ENCODE measurements at places on chromosomes 3 and 15.

DNA sequence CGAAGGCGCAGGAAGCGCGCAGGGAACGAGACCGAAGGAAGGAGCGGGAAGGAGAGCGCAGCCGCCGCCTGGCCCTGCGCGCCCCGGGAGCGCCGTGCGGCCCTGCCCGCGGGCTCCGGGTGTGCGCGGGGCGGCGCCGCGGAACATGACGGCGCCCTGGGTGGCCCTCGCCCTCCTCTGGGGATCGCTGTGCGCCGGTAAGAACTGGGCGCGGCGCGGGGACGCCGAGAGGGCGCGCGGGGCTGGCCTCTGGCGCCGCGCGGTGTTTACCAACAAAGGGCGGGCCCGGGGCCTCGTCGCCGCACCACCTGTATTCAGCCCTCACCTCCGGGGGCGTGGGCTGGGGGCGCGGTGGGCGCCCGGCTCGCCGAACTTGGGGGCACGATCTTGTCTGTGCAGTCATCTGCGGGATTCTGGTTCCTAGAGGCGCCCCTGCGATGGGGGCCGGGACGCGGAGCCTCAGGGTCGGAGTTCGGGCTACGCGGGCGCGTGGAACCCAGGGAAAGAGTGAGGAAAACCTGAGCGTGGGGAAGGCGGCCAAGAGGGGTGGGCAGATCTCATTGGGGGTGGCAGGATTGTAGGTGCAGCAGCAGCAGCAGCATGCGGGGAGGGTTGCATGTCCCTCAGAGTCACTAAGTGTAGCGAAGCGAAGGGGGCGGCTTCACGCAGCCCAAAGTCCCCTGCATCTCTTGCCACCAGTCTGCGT lies 641 bp downstream of the ACVR2B start:
- peak; percentile 41 for DNase-seq

GRCh38 chr15:99029341-99030144 lies 22.0 kb upstream of the PGPEP1L start:
- no peak for DNase-seq

GRCh38 chr3:29581311-29581710 lies 300.4 kb downstream of the RBMS3 start:
- DNase-seq = no peak

DNA sequence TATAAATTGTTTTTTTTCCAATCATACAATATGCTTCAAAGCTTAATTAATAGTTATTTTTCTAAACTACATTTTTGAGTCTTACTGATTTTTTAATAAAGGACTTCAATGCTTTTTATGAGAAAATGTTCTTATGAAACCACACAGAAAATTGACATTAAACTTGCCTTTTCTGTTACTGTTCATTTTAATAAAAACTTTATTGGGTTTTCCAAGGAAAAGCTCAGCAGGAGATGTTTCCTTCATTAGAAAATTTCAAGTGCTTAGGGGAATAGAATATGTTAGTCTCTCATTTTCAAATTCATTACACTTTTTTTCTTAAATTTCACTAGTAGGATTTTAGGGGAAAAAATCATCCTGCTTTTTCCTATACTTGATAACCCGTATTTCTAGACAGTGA lies 711.4 kb downstream of the DIPK2A start:
- no peak for DNase-seq

- DNase-seq = no peak
Measured at GRCh38 chr3:22734207-22734606, 468.9 kb upstream of the UBE2E2 start.

DNA sequence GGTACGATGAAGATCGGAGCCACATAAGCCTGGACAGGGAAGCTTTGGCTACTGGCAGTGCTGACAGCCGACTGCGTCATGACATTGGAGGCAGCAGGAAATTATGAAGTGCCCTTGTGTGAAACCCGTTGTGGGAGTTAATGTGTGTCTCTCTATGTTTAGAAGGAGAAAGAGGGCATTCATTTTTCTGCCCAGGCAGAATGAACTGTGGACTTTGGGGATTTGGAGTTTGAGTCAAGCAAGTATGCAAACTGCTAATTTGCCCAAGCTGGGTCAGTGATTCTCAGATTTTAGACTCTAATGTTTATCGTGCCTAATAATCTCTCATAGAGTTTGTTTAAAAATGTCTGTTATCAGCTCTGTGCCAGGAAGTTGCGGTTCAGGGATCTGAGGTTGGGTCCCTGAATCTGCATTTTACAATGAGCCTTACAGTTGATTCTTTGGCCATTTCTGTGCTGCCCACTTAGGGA lies 5.6 kb downstream of the CTXND1 start:
- DNase-seq = no peak

- DNase-seq = no peak
Measured at GRCh38 chr15:55084673-55085072, 112.1 kb downstream of the RSL24D1 start.

- no peak for DNase-seq
Measured at GRCh38 chr3:195693428-195694216, 27.2 kb upstream of the MUC20 start.

DNA sequence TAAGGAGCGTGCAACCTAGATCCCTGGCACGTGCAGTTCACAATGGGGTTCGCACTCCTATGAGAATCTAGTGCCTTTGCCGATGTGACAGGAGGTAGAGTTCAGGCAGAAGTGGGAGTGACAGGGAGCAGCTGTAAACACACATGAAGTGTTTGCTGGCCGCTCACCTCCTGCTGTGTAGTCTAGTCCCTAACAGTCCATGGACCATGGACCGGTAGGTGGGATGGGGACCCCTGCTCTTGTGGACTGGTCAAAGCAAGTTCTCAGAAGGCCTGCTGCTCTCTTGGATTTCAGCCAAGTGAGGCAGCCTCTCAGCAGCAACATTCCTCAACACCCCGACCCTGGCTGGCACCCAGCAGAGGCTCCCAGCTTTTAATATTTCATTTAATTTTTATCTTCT lies 58.2 kb upstream of the SNRPA1 start:
- DNase-seq = no peak

GRCh38 chr3:186182850-186183249 lies 74.0 kb upstream of the ETV5 start:
- DNase-seq = no peak

DNA sequence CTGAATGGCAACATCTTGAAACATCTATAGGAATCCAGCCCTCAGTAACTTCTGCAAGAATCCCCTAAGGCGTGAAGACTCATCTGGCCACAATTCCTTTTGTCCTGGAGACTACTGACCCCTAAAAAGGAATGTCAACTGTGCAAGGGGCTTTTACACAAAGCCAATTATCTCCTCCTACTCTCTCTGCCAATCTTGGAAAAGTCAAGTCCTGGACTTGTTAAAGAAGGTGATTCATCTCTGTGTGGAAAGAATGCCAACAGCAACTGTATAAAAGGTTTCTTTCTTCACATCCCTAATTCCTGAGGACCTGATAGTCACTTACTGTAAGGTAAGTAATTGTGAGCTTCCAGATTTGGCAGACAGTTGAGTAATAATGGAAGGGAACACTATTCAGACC lies 22.3 kb downstream of the THRB start:
- no peak for DNase-seq

DNA sequence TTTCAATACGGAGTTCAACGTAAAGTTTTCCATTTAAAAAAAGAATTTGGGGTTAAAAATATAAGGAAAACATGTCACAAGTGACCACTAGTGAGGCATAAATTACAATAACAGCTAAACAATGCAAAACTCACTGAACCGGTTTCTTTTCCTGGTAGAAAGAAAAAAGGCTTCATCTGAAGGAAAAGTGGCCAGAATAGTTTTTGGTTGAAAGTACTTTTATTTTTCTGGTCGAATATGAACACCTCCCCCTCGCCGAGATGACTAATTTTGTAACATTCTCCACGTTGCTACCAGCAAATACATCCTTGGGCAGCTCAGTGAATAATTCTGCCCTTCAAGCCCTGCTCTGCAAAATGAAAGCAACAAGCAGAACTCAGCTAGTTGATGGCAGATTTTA lies 3.9 kb upstream of the SRGAP3 start:
- no peak for DNase-seq

GRCh38 chr3:43786102-43786501 lies 95.4 kb downstream of the ABHD5 start:
- no peak for DNase-seq

DNA sequence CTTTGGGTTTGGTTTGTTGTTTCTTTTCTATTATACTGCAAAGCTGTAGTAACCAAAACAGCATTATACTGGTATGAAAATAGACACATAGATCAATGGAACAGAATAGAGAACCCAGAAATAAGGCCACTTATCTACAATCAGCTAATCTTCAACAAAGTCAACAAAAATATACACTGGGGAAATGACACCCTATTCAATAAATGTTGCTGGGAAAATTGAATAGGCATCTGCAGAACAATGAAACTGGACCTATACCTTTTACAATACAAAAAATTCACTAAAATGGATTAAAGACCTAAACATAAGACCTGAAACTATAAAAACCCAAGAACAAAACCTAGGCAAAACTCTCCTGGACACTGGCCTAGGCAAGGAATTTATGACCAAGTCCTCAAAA lies 52.9 kb downstream of the TLNRD1 start:
- no peak for DNase-seq

DNA sequence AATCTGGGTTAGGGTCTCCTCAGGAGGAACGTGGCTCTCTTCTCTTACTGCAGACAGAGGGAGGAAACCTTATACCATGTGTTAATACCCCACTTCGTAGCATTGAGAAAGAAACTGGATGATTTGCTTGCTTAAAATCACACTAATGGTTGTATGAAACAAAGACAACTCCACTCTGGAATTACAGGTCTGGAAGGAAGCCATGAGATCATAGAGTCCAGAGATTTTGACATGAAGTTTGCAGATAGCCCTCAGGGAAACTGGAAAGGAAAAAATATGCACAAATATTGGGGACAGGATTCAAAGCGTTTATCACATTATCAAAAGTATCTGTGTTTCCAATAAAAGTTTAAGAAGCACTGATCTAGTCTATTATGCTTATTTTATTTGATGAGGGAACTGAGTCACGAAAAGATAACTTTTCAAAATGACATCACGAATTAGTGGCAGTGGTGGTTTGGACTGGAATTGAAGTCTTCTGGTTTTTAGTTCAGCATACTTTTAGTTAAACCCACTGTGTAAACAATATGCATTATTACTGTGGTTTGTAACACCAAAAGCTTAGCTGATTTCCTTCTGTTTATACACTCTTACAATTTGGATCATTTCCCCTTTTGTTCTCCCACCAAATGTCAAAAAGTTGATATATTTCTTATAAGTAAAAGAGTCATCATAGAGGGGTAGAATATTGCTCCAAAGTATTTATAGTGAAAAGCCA lies 16.8 kb downstream of the FGF7 start:
- DNase-seq = no peak

- DNase-seq = no peak
Measured at GRCh38 chr3:125192190-125193035, 20.1 kb downstream of the SLC12A8 start.

DNA sequence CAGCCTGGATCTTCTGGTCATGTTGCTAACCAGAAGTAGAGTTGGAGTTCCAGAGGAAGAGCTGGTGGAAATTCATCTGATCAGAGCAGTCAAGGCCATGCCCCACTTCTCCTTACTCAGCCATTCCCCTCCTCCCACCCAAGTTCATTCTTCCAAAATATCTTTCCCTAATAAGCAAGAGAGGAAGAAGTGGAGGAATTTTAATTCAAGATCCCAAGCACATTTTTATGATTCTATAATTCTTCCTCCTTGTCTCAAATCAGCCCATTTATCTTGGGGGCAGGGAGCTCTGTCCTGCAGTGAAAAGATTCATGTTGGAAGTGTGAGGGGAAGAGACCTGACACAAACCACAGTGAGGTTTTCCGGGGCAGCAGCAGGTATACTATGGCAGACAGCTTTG lies 85.0 kb upstream of the GALNT15 start:
- DNase-seq = no peak

GRCh38 chr15:89429986-89430385 lies 66.4 kb downstream of the RHCG start:
- no peak for DNase-seq

DNA sequence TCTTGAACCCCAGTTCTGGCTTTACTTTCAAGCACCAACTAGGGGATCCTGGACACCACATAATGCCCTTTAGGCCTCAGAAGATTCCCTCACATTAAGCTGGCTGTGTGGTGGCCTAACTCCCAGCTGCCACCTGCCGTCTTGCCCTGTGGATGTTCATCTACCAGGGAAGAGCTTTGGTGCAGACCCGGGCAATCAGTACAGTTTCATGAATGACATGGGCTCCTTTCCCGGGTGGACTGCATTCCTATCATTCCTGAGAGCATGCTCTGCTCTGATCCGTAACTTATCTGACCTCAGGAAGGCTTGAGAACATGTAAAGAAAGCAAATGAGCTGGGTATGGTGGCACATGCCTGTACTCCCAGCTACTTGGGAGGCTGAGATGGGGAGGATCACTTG lies 50.0 kb upstream of the GSK3B start:
- no peak for DNase-seq

GRCh38 chr3:172140499-172141391 lies 101.4 kb downstream of the FNDC3B start:
- DNase-seq = no peak

- no peak for DNase-seq
Measured at GRCh38 chr3:20125897-20126296, 60.1 kb downstream of the SGO1 start.

GRCh38 chr3:147654827-147655226 lies 245.7 kb downstream of the ZIC1 start:
- no peak for DNase-seq

GRCh38 chr3:124839896-124840295 lies 47.3 kb downstream of the ITGB5 start:
- no peak for DNase-seq

DNA sequence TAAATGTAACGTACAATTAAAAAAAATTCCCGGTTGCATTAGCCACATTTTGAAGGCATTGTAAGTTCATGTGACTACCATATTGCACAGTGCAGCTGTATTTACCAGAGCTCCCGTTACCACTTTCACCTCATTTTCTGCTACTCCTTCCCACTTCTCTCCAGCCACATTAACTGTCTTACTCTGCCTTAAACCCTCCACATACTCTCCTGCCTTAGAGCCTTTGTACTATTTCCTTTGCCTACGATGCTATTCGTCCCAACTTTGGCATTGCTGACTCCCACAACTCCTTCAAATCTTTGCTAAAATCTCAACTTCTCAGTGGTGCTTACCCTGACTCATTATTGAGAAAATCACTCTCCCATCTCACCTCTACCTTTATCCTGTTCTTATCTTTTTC lies 115.2 kb downstream of the CADM2 start:
- DNase-seq = no peak

- DNase-seq = no peak
Measured at GRCh38 chr3:14016900-14017475, 107.7 kb downstream of the CHCHD4 start.

- DNase-seq = no peak
Measured at GRCh38 chr3:177193688-177194268, 3.5 kb downstream of the TBL1XR1 start.
